ENCODE measurements at places on chromosomes 4 and X. TPM values are rescaled to one million over a fixed set of nuclear protein-coding genes. Genes with fewer than 3 reads are reported as not detected.

Gene GPR101
- total RNA-seq: not detected

Gene LIN54
- 12.9 TPM for total RNA-seq

Gene FOXP3
- 0.27 TPM for total RNA-seq

Gene CT47B1
- total RNA-seq: not detected

GRCh38 chr4:77911842-77912450, 49.3 kb downstream of the MRPL1 start:
- DNase-seq: no peak

DNA sequence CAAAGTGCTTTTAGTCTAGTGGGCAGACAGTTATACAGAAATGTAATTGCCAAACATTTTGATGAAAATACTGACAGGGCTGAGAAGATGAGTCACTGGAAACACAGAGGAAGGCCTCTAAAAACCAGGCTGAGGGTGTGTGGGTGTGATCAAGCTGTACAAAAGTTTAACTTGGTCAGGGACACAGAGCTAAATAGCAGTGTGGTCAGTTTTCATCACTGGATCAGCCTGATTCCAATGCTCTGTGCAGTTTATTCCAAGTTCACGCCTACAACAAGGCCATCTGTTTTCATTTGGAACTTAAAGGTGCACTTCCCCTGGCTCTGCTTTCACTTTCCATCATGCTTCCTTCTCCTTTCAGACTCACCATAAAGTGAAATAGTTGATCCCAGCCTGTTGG, 10.6 kb downstream of the CENPVL3 start:
- DNase-seq: no peak

GRCh38 chr4:147093206-147093605, 147.5 kb upstream of the TTC29 start:
- no peak for DNase-seq

DNA sequence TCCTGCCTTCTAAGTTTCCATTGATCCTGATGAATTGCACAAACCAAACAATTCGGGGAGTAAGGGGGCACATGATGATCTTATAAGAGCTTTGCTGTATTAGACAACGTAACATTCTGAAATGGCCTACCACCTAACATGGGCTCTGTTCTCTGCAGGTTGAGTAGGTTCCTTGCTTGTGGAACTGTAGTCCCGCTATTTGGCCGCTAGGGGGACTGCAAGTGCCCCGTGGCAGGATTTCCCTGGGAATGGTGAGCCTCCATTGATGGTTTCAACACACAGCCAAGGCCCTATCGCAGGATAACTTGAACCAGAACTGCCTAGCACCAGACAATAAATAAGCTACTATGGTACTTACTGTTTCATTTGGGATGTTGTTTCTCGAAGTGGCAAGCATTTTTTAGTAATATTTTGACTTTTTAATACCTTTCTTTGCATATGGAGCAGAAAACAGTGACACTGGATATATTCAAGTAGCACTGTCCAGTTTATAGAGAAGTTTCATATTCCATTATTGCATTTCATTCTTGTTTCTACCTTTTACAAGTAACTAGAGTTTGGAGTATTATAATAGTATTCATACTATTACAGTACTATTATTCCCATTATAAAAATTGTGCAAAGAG, 11.9 kb downstream of the AR start:
- DNase-seq: no peak

DNA sequence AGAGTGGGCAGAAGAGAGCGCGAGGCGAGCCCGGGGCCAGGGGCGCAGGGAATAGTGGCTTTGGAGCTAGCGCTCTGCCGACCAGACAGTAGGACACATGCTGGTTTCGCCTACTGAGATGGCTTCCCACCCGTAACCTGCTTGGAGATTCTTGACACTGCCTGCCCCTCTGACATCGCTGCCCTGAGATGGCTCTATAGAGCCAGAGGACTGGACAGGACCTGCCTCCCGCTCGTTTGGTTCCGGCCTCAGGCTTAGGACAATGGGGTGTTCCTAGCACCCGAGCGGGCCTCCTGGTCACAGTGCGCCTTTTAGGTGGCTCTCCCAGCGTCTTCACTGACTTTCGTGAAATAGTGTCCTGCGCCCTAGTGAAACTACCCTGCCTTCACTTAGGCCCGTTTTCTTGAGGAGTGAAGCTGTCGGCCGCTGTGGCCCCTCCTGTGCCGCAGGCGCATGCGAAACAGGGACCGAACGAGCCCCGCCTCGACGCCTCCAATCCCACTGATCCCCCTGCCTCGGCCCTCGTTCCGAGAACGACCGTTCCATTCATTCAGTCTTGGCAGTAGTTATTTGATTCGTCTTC, 608 bp downstream of the TAF1 start:
- peak; percentile 39 for DNase-seq

GRCh38 chr4:27666943-27667342, 806.3 kb downstream of the STIM2 start:
- no peak for DNase-seq

DNA sequence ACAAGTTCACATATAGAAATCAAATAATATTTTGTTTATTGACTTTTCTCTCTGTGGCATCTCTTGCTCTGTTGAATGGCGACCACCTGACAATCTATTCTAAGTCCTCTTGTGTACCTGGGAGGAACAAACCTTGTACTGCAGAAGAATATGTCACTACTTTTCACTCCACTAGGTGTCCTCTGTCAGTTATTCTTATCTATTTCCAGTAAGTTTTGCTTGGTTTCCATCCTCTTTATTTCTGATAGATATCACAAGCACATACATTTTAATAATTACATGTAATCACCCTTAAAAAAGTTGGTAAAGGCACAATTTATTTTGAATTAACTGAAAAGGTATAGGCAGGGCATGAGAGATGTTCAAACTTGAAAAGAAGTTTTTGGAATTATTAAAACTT, 238.4 kb downstream of the SNCA start:
- no peak for DNase-seq

DNA sequence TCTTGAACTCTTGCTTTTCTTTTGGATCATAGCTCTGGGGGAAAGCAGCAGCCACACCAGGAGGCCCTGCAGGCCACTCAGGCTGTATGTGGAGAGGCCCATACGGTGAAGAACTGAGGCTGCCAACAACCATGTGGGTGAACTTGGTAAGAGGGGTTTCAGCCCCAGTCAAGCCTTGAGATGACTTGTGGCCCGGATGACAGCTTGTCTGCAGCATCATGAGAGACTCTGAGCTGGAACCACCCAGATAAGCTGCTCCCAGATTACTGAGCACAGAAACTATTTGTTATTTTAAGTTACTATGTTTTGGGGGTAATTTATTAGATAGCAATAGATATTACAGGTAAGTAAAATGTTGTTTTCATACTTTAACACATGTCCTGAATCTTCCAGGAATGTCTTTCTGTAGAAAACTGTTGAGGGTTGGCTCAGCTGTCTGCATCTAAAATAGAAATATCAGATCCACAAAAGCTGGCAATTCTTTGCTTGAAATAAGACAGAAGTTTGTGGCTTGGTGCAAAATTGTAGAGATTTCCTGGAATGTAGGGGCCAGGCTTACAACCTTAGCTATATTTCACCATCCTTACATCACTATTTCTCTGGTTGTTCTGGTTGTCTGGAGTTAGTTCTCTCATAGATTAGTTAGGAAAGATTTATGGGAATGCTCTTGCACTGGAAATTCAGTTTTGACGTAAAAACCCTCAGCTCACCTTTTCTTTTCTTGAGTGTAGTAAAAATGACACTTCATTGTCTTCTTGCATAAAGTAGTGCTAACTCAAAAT, 272.1 kb downstream of the RAPGEF2 start:
- no peak for DNase-seq

DNA sequence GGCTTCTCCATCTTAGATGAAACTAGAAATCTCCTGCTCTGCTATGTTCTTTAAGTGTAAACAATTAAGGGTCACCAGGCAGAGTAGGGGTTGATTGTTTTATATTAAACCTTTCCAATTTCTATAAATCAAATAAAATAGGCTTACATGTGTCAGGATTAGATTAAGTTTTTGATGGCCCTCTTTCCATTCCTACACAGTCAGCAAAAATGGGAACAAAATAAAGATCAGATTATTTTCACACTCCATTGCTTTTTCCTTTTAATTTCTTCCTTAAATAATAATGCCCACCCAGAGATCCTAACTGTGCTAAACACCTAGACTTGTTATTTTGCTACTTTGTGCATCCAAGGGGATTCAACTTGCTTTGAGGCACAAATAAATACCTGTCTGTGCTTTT, 381.4 kb upstream of the MAGEB16 start:
- DNase-seq: no peak

DNA sequence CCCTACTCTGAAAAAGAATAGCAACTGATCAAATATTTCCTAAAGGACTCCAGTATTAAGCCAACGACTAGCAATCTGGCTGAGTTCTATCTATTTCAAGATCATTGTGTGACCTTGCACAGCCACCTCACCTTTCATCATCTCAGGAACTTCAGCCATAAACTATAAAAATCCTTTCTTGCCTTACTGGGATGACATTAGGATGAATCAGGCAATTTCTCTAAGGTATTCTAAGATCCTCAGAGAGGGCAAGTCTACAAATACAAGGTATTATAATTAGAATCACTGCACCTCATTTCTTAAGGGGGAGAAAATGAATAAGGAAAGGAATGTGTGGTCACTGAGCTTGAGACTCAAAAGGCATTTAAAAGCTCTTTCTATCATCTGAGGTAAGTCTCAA, 152.6 kb downstream of the GRIA3 start:
- no peak for DNase-seq

GRCh38 chr4:177579649-177580048, 137.4 kb upstream of the AGA start:
- no peak for DNase-seq
